ENCODE measurements at places on chromosomes 12 and 14. TPM values are rescaled to one million over a fixed set of nuclear protein-coding genes. Genes with fewer than 3 reads are reported as not detected.

LMO3 gene
- not detected for total RNA-seq

HHIPL1 gene
- total RNA-seq, result 0.81 TPM

TRHDE gene
- 24.4 TPM for total RNA-seq

PMEL gene
- 6.6 TPM for total RNA-seq

ARG2 gene
- 16.1 TPM for total RNA-seq

CD163 gene
- not detected for total RNA-seq

SYNE3 gene
- total RNA-seq, result 1.1 TPM

RIPK3 gene
- 1.1 TPM for total RNA-seq

NKX2-8 gene
- not detected for total RNA-seq

PROX2 gene
- not detected for total RNA-seq

MSI1 gene
- 2.0 TPM for total RNA-seq

PPP1R36 gene
- total RNA-seq, result 0.25 TPM

ARHGEF40 gene
- 47.3 TPM for total RNA-seq

POTEM gene
- total RNA-seq, result not detected

PRIMA1 gene
- total RNA-seq, result not detected

TNFAIP2 gene
- 138 TPM for total RNA-seq

HNRNPA1 gene
- total RNA-seq, result 330 TPM

EML5 gene
- 0.16 TPM for total RNA-seq

TCP11L2 gene
- total RNA-seq, result 3.4 TPM

SPIC gene
- not detected for total RNA-seq

RDH16 gene
- total RNA-seq, result not detected

FERMT2 gene
- total RNA-seq, result 73.2 TPM

MYO1H gene
- not detected for total RNA-seq

LRP6 gene
- 22.3 TPM for total RNA-seq

GPR84 gene
- total RNA-seq, result not detected

SMCO2 gene
- total RNA-seq, result not detected

WNT1 gene
- not detected for total RNA-seq

PTMS gene
- 146 TPM for total RNA-seq

KLRC1 gene
- not detected for total RNA-seq

NPFF gene
- total RNA-seq, result 1.5 TPM

TMEM132C gene
- not detected for total RNA-seq

CLEC1A gene
- total RNA-seq, result not detected

EXOC3L4 gene
- 0.25 TPM for total RNA-seq

CHGA gene
- not detected for total RNA-seq

PLA2G1B gene
- not detected for total RNA-seq

CLEC12A gene
- not detected for total RNA-seq

HOXC12 gene
- not detected for total RNA-seq

SNRNP35 gene
- 18.1 TPM for total RNA-seq

PHETA1 gene
- 22.4 TPM for total RNA-seq

CLEC1B gene
- not detected for total RNA-seq

RNASE2 gene
- total RNA-seq, result not detected

SSPN gene
- 2.3 TPM for total RNA-seq

SLC17A8 gene
- total RNA-seq, result not detected

LRRIQ1 gene
- 0.51 TPM for total RNA-seq

GNB3 gene
- 0.51 TPM for total RNA-seq

ESPL1 gene
- total RNA-seq, result 26.6 TPM

SLC5A8 gene
- not detected for total RNA-seq

OR11H7 gene
- total RNA-seq, result not detected

SLC6A12 gene
- total RNA-seq, result not detected

Measured in mesangial cell (primary cell).